Activated effector memory CD4-positive, alpha-beta T cell treated with anti-CD3 and anti-CD28 coated beads, Interleukin-2, amount 50 U/mL, for 16 hours (primary cell): ENCODE measurements at places on chromosomes 6 and 20.

GRCh38 chr6:78598966-78599365 lies 268.4 kb upstream of the IRAK1BP1 start:
- no peak for DNase-seq

DNA sequence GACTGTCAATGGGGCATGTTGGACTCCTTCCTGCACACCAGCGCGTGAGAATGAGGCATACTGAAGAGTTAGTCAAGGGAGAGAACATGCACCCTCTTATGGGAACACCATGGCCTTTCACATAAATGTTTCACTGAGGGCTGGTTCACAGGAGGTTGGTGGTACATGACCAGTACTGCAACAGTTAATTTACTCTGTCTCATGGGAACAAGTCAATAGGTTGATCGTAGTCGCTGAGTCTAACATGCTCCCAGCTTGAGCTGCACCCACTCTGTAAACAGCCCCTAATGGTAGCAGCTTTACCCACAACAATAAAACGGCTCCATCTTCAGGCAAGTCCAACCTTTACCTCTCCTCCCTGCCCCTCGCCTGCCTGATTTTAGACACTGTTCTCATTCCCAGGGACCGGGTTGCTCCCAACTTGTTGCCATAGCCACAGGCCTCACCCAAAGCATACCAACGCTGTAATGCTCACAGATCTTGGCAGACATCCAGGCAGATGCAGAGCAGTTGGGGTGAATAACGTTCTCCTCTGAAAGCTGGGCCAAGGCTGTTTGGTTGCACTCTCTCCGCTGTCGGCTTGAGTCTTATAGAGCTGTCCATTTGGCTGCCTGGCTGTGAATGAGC lies 111.3 kb downstream of the LY86 start:
- DNase-seq: no peak

DNA sequence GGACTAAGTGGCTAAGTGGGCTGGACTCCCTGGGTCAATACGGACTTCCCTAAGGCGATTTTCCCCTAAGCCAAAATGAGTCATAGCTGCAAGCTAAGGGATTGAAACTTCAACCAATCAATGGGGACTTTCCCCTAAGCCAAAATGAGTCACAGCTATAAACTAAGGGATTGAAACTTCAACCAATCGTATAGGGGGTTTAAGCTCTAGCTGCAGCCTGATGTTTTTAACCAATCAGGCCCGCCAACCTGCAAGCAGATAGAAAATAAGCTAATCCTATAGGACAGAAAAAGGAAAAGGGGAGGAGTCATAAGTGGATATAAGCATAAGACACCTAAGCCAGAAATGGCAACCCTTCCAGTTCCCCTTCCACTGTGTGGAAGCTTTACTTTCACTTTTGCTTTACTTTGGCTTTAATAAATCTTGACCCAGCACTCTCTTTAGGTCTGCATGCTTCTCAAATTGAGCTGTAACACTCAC lies 655.0 kb upstream of the HS3ST5 start:
- no peak for DNase-seq

GRCh38 chr6:157966589-157966977 lies 15.1 kb upstream of the SYNJ2 start:
- no peak for DNase-seq

GRCh38 chr6:149328083-149328482 lies 10.6 kb downstream of the TAB2 start:
- no peak for DNase-seq

GRCh38 chr6:98827295-98828159 lies 6.8 kb upstream of the POU3F2 start:
- DNase-seq: no peak

GRCh38 chr6:13480631-13481501 lies 6.5 kb downstream of the GFOD1 start:
- DNase-seq: no peak

GRCh38 chr6:37060195-37060559 lies 54.7 kb downstream of the FGD2 start:
- no peak for DNase-seq

DNA sequence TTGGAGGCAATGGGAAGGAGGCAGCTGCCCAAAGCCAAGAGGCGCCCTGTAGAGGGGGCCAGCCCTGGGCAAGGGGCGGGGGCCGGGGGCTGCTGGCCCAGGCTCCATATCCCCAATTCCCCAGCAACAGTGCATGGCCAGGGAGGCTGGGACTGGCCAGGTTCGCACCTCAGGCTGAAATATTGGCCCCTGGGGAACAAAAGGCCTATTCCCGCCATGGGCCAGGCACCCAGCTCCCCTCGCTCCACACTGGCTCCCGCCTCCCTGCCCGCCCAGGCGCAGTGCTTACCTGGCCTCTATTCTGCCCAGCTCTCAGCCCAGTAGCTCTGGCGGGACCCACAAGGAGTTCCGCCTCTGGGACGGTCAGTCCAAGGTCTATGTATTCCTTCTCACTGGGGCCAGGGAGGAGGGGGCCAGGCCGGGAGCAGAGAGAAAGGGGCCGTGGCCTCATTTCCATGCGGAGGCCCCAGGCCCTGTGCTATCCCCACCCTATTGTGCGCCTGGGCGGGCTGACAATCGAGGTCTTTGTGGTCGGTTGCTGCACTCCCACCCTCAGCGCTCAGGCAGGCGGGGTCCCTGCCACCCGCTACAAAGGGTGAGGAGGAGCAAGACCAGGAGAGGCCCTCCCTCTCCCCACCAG lies 42.3 kb downstream of the YTHDF1 start:
- no peak for DNase-seq

DNA sequence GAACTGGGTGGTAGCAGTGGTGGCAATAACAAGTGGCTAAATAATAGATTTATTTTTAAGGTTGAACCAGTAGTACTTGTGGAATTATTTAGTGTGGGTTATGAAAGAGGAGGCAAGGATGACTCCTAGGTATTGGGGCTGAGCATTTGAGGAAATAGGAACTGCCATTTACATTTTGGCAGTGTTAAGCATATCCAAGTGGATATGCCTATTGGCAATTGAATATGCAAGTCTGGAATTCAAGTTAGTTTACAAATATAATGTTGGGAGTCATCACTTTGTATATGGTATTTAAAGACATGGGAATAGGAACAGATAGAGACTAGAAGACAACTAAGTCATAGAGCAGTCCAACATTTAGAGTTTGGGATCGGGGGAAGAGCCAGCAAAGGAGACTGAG lies 25.9 kb downstream of the PEX3 start:
- DNase-seq: no peak

DNA sequence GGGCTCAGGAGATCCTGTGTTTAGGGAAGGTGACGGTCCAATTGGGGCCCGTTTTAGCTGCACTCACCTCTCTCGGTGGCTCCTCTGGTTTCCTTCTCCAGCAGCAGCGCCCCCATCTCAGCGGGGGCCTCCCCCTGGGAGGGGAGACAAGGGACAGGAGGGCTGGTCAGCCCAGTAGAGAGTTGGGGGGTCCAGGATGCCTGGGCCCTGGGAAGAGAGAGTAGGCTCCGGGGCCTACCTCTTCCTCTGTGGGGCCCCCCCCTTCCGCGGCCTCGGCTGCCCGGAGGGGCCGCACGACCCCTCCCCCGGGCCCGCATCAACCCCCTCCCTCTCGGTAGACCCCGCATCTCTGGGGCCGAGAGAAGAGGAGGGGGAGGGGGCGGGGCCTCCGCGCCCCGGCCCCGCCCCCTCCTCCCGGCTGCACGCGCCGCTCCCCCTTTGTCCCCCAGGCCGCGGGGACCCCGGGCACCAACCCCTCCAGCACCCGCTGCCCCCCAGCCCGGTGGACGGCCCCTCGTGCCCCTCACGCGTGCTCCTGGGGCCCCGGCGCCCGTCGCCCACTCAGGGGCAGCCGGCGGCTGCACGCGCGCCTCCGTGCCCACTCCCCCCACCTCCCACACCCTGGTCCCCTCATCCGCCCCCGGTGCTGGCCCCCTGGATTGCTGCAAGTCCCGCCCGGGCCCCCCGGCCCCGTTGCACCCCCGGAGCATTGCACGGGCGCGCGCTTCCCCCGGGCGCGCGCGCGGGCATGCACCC lies 464 bp downstream of the EHMT2 start:
- no peak for DNase-seq

GRCh38 chr6:136403110-136403980 lies 113.7 kb upstream of the BCLAF1 start:
- no peak for DNase-seq

DNA sequence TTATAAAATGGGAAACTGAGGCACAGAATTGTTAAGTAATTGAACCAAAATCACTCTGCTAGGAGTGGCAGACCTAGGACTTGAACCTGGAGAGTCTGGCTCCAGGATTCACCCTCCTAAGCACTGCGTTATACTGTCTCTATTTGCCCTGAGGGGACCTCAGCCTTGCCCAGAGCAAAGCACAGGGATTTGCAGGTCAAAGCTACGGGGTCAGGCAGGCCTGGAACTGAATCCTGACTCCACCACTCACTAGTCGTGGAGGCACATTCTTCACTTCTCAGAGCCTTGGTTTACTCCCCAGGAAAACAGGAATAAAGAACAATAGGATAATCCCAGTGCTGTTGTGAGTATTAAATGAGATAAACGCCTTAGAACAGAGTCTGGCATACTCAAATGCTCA lies 19.4 kb downstream of the KCNK15 start:
- DNase-seq: no peak

DNA sequence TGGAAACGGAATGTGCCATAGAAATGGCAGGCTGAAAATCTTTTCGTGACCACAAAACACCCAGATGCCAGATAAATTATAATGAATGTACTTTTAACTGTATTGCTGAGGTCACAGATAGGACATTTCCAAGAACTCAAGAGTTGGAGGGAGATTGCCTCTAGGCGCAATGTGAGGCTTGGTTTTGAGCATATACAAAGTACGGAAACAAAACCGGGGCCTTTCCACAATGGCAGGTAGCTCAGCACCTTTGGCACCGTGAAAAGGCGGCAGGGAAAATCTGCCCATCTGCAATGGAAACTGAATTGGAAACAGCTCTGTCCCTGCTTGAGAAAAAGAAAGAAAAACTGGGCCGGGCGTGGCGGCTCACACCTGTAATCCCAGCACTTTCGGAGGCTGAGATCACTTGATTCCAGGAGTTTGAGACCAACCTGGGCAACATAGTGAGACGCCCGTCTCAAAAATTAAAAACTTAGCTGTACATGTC lies 10.5 kb upstream of the C20orf144 start:
- no peak for DNase-seq

DNA sequence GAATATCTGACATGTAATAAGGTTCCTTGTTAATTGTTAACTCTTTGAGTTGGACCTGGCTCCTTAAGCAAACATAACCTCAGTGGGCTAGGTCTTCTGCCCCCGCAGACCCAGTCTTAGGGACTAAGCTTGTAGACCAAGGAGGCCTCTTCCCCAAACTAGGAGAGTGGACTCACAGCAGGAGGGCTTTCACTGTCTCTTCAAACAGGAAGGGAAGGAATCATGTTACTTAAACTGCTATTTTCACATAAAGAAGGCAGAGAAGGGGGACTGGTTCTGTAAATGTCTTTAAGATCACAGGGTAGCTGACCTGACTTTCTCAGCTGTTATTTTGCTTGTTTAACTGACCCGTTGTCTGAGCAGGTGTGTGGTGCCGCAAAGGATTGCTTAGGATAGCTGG lies 34.9 kb upstream of the PRDM1 start:
- DNase-seq: no peak

DNA sequence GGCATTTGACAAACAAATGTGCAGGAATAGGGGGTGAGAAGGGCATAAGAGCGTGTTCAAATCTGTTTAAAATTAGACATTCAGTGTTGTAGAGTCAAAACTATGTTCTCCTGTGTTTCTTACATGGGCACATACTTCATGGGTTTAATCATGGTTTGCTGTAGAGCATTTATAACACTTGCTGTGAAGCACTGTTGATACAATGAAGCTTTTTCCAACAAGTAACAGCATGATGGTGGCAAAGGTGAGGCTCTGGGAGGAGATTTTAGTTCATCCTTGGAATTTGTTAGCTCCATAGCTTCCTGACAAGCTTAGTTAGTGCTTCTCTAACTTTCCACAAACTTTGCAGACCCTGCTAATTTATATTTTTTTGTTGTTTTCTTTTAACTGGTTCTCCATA lies 900.7 kb downstream of the TFAP2A start:
- no peak for DNase-seq

DNA sequence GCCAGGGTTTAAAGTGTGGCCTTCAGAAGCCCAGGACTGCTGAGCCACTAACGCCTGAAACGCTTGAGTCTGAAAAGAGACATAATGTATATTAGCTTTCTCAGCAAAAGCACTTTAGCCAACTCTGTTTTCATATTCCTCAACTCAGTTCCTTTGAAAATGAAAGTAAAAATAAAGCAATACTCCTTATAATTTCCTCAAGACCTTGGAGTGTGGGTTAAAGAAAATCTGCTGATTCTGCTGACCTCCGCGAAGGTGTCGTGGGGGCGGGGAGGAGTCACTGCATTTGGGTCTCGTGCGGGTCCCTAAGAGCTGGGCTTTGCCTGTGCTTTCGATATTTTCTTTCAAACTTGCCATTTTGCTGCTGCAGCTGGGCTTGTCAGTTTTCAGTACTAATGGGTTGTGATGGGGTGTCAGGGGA lies 142.2 kb upstream of the ARID1B start:
- no peak for DNase-seq
